ENCODE measurements at places on chromosomes 4 and X. TPM values are rescaled to one million over a fixed set of nuclear protein-coding genes. Genes with fewer than 3 reads are reported as not detected.

Gene PCDH19
- not detected for total RNA-seq

Gene CT55
- not detected for total RNA-seq

Gene FGA
- not detected for total RNA-seq

Gene SYN1
- 3.0 TPM for total RNA-seq

Gene SLC38A5
- total RNA-seq, result 46.3 TPM

Gene BEX2
- total RNA-seq, result 16.4 TPM

Gene NAA11
- total RNA-seq, result not detected

Gene MAGEA11
- total RNA-seq, result not detected

Gene UNC5C
- not detected for total RNA-seq

Gene FAM184B
- not detected for total RNA-seq

Gene RP2
- 6.6 TPM for total RNA-seq

Gene NPY2R
- not detected for total RNA-seq

Gene HAUS3
- 24.9 TPM for total RNA-seq

Gene MAGEE2
- not detected for total RNA-seq

Gene MEPE
- not detected for total RNA-seq

Gene PCDH11X
- total RNA-seq, result not detected

Gene RTL3
- not detected for total RNA-seq

Gene HHIP
- not detected for total RNA-seq

Gene ZAR1
- total RNA-seq, result not detected

Gene SHROOM4
- total RNA-seq, result not detected

Gene ZNF141
- total RNA-seq, result 24.3 TPM

Gene ZFP92
- 2.0 TPM for total RNA-seq

Gene NXF2
- not detected for total RNA-seq

Gene PCDH7
- total RNA-seq, result not detected

Gene BGN
- total RNA-seq, result not detected

Gene PRRG3
- total RNA-seq, result not detected

Gene CLNK
- not detected for total RNA-seq

Gene CSAG1
- not detected for total RNA-seq

Gene PALLD
- total RNA-seq, result 30.1 TPM

Gene NEXMIF
- total RNA-seq, result 2.1 TPM

Gene CT83
- not detected for total RNA-seq

Gene PABPC5
- not detected for total RNA-seq

Gene ARX
- not detected for total RNA-seq

Gene FHIP1A
- total RNA-seq, result 2.7 TPM

Gene PRDX4
- total RNA-seq, result 42.6 TPM

Gene PDGFC
- total RNA-seq, result not detected

Measured in activated naive CD4-positive, alpha-beta T cell treated with anti-CD3 and anti-CD28 coated beads, Interleukin-2, amount 50 U/mL, for 72 hours (primary cell).